ENCODE measurements at places on chromosomes 16 and 17.
A peak's percentile ranks its signal among the peaks of the same experiment; 100 is the strongest.

GRCh38 chr17:83145831-83146230, 66.4 kb downstream of the METRNL start:
- no peaks in the 10 kb centered on the region for H3K27me3 ChIP-seq
- H3K4me3 ChIP-seq, result no peak overlapping the region

GRCh38 chr17:59353936-59354755, 22.7 kb downstream of the YPEL2 start:
- DNase-seq, result no peak
- peaks cover 31% of the 10 kb centered on the region for H3K4me1 ChIP-seq
- H3K27me3 ChIP-seq, result no peaks in the 10 kb centered on the region
- no peaks in the 10 kb centered on the region for H3K36me3 ChIP-seq
- H3K27ac ChIP-seq, result no peak overlapping the region
- no peak overlapping the region for H3K4me3 ChIP-seq

DNA sequence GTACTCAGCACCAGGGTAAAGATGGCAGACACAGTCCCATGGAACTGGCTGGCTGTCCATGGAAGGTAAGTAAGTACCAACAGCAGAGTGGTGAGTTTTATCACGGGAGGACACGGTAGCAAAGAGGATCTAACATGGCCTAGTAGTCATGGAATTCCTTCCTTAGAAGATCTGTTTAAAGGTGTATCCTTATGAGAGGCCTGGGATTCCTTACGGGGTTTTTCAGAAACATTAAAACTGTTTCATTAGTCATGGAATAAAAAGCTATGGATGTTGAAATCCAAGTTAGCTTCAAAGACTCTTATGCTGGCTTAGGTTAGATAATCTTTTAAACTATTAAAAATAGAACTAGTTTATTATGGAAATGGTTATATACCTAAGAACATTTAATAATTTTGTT, 7.4 kb downstream of the FTO start:
- no peak overlapping the region for H3K27ac ChIP-seq
- H3K4me1 ChIP-seq, result peaks cover 10% of the 10 kb centered on the region
- DNase-seq, result no peak
- no peaks in the 10 kb centered on the region for H3K36me3 ChIP-seq
- H3K27me3 ChIP-seq, result no peaks in the 10 kb centered on the region
- no peak overlapping the region for H3K4me3 ChIP-seq

DNA sequence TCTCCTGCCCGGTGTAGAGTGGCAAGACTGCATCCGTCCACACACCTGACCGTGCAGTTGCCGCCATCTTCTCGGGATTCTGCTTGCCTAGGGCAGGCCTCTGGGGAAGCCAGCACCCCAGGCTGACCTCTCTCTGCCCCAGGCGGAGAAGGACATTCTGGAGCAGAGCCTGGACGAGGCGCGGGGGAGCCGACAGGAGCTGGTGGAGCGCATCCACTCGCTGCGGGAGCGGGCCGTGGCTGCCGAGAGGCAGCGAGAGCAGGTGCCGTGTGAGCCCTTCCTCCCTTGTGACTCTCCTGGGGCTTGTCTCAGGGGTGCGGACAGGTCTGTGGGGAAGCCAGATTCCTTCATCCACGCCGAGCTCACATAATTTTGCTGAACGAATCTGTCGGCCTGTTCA, 19.8 kb downstream of the CARD14 start:
- H3K4me3 ChIP-seq, result no peak overlapping the region
- no peaks in the 10 kb centered on the region for H3K36me3 ChIP-seq
- no peaks in the 10 kb centered on the region for H3K27me3 ChIP-seq
- no peak overlapping the region for H3K27ac ChIP-seq

- no peaks in the 10 kb centered on the region for H3K27me3 ChIP-seq
- H3K27ac ChIP-seq, result no peak overlapping the region
- no peak overlapping the region for H3K4me3 ChIP-seq
- no peak for DNase-seq
Observed at GRCh38 chr16:72783716-72784318, 264.1 kb downstream of the ZFHX3 start.

DNA sequence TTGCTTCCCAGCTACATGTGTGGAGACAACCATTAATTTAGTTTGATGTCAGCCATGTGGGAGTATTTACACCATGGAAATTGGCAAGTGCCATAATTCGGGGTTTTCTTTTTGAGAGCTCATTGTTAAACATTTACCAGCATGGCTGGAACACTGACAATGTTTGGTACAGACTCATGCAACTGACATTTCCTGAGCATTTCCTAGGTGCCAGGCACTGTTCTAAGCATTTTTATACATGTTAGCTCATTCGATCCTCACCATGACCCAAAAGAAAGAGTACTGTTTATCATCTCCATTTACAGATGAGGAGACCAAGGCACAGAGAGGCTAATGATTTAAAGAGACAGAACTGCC, 86.9 kb downstream of the FOXL1 start:
- peaks cover 5% of the 10 kb centered on the region for H3K4me1 ChIP-seq
- H3K27me3 ChIP-seq, result no peaks in the 10 kb centered on the region
- H3K4me3 ChIP-seq, result no peak overlapping the region
- no peaks in the 10 kb centered on the region for H3K36me3 ChIP-seq

DNA sequence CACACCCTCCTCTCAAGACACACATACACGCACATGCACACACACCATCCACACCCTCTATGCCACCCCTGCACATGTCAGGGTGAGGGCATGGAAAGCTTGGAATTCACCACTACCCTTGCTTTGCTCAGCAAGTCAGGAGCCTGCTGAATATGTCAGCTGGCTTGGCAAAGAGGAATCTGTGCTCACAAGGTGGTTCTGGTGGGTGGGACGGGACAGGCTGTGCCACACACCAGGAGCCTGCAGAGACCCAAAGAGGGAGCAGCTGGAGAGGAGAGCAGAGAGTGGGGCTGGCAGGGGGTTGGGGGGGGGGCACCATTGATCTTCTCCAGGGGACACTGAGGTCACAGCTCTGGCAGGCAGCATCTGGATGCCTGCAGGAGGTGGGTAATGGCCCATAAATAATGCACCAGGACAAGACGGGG, 48.7 kb upstream of the NDRG4 start:
- H3K4me3 ChIP-seq, result no peak overlapping the region
- no peaks in the 10 kb centered on the region for H3K27me3 ChIP-seq
- DNase-seq, result no peak

DNA sequence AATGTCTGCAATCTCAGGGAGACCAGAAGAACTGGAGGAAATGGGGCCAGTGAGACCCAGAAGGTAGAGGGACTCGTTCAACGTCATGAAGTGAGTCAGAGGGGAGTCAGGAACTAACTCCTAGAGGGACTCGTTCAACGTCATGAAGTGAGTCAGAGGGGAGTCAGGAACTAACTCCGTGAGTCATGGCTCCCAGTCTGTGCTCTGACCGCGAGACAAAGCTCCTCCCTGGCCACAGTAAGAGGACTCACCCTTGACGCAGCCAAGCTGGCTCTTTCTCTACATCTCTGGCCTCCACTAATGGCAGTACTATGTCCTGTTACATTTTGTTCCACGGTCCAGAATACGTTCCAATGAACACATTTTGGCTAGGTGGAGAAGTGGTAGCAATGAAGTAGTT, 902.5 kb downstream of the KCNJ2 start:
- no peak for DNase-seq
- H3K27ac ChIP-seq, result no peak overlapping the region
- H3K4me1 ChIP-seq, result no peaks in the 10 kb centered on the region
- no peak overlapping the region for H3K4me3 ChIP-seq
- no peaks in the 10 kb centered on the region for H3K36me3 ChIP-seq
- H3K27me3 ChIP-seq, result no peaks in the 10 kb centered on the region

- no peaks in the 10 kb centered on the region for H3K27me3 ChIP-seq
- no peaks in the 10 kb centered on the region for H3K4me1 ChIP-seq
- no peaks in the 10 kb centered on the region for H3K36me3 ChIP-seq
- H3K4me3 ChIP-seq, result no peak overlapping the region
- DNase-seq, result no peak
Observed at GRCh38 chr16:76502555-76502954, 225.4 kb downstream of the CNTNAP4 start.

- no peaks in the 10 kb centered on the region for H3K27me3 ChIP-seq
- DNase-seq, result no peak
- H3K27ac ChIP-seq, result peak overlapping the region; percentile 90
- no peaks in the 10 kb centered on the region for H3K36me3 ChIP-seq
Observed at GRCh38 chr17:77442976-77443747, 302.4 kb downstream of the SEC14L1 start.

GRCh38 chr17:78823282-78824046, 17.1 kb downstream of the USP36 start:
- no peak for DNase-seq
- H3K4me3 ChIP-seq, result no peak overlapping the region
- H3K27ac ChIP-seq, result no peak overlapping the region
- peaks cover 73% of the 10 kb centered on the region for H3K36me3 ChIP-seq

DNA sequence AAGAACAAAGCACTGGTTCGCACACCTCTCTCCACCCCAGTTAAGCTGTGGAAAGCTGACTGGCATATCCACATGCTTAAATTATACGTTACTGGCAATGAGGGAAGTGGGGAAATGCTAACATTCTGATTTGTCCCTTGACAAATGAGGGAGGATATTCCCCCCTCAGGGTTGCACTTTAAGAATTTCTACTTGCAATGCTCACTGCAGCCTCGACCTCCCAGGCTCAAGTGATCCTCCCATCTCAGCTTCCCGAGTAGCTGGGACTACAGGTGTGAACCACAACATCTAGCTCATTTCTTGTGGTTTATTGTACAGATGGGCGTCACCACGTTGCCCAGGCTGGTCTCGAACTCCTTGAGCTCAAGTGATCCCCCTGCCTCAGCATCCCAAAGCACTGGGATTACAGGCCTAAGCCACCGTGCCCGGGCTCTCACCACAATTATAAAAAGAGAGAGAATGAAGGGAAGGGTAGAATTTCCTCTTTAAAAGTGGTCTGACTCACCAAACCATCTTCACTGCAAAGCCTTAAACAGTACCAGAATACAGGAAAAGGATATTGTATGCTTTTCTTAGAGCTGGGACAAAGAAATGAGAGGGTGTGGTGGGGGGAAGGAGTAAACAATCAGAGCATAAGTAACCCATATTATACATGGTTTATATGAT, 38.9 kb downstream of the KANSL1 start:
- no peaks in the 10 kb centered on the region for H3K27me3 ChIP-seq
- peaks cover 98% of the 10 kb centered on the region for H3K4me1 ChIP-seq
- peak; percentile 19 for DNase-seq
- H3K4me3 ChIP-seq, result peak overlapping the region; percentile 17
- peak overlapping the region; percentile 40 for H3K27ac ChIP-seq

DNA sequence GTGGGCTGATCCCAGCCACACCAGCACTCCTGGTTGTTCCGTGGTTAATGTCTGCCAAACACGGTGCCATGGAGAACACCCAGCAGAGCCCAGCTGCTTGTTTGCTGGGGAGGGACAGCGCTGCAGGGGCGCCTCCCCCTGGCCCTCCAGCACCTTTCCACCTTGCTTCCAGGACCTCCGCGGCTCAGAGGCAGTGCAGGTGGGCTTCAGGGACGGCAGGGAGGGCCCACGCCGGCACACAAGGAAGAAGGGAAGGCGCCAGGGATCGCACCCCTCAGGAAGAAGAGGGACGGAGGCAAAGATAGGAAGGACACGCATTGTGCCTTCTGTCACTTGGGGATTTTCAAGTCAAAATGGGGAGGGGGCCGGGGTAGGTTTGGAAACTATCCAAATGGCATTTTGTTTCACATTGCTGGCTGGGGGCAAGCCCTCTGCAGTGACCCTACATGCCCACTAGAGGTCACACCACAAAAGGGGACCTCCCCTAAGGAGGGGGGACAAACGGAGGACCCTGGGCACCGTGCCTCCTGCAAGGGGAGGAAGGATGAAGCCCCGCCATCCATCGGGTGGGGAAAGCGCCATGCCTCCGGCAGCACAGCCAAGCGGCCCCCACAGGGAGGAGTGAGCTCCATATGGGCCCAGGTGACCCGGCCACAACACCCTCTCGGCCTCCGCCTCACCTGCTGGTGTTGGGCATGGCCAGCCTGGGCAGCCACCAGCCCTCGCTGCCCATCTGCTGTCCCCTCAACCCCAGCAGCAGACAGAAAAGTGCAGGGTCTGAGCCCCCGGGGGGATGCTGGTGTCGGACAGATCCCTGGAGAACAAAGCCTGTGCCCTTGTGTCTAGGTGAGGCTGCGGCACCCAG, 7.5 kb upstream of the C16orf95 start:
- H3K27ac ChIP-seq, result no peak overlapping the region
- no peak for DNase-seq
- H3K36me3 ChIP-seq, result peaks cover 3% of the 10 kb centered on the region
- H3K27me3 ChIP-seq, result no peaks in the 10 kb centered on the region
- H3K4me1 ChIP-seq, result peaks cover 4% of the 10 kb centered on the region
- H3K4me3 ChIP-seq, result no peak overlapping the region

DNA sequence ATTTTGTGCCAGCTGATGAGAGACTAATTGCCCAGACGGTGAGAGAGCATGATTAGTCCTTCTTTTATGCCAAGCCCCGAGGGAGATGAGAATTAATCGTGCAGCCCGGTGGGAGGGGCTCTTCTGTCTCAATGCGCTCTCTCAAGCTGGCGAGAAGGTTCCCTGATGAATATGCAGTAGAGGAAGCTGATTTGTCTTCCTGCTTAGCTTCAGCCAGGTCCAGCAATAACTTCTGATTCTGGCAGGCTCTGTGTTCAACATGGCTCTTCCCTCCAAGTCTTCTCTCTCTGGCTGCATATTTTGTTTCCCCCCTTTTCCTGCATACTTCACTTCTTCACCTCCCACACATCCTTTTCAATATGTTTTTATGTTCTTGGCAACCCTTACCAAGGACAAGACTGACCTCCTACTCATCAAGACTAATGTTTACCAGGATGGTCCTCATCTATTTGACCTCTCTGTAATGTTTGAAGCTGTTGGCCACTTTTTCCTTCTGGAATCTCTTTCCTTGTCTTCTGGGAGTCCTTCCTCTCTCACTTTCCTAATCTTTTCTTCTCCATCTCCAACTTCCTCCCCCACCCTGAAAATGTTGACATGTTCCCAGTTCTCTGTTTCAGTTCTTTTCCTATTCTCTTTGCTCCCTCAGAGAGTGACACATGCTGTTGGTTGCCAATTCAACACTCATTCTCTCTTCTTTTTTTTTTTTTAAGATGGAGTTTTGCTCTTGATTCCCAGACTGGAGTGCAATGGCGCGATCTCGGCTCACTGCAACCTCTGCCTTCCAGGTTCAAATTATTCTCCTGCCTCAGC, 33.1 kb downstream of the ARL4D start:
- H3K36me3 ChIP-seq, result no peaks in the 10 kb centered on the region
- H3K27me3 ChIP-seq, result no peaks in the 10 kb centered on the region
- no peak overlapping the region for H3K27ac ChIP-seq
- no peaks in the 10 kb centered on the region for H3K4me1 ChIP-seq
- no peak for DNase-seq
- no peak overlapping the region for H3K4me3 ChIP-seq

DNA sequence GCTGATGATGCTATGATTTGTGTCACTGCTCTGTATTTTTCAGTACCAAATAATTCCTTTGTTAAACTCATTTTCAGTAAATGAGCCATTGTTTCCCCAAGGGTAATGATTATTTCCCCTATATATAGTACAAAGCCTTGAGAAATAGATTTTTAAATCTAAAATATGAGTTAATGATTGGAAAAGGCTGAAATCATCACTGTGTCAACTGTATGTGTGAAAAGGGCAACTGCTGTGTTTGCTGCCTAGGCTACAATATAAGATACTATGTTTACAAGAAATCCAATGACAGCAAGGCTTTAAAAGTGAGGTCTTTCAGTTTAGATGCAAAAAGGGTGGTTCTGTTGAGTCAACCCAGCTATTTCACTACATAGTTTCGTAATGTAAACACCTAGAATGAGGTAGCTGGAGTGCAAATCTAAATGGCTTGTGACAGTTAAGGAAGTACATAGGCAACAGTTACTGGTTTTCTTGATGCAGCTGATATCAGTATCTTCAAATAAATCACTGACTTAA, 15.3 kb downstream of the NLK start:
- no peaks in the 10 kb centered on the region for H3K36me3 ChIP-seq
- peaks cover 41% of the 10 kb centered on the region for H3K4me1 ChIP-seq
- no peaks in the 10 kb centered on the region for H3K27me3 ChIP-seq
- no peak overlapping the region for H3K4me3 ChIP-seq

Measured in CD4-positive, alpha-beta memory T cell (primary cell).